CD14-positive monocyte (primary cell): ENCODE measurements at places on chromosomes 11 and 22. TPM values are rescaled to one million over a fixed set of nuclear protein-coding genes. Genes with fewer than 3 reads are reported as not detected.

- no peaks in the 10 kb centered on the region for H3K27me3 ChIP-seq
- H3K4me3 ChIP-seq, result no peak overlapping the region
- H3K27ac ChIP-seq, result no peak overlapping the region
- H3K4me1 ChIP-seq, result peaks cover 11% of the 10 kb centered on the region
Measured at GRCh38 chr11:44873537-44873936, 77.1 kb downstream of the TP53I11 start.

The JAM3 gene
- 0.25 TPM for polyA plus RNA-seq

GRCh38 chr22:46364341-46365165, 29.0 kb downstream of the TRMU start:
- H3K27ac ChIP-seq, result no peak overlapping the region
- no peak overlapping the region for H3K4me3 ChIP-seq
- H3K4me1 ChIP-seq, result no peaks in the 10 kb centered on the region
- no peak for DNase-seq
- H3K36me3 ChIP-seq, result no peaks in the 10 kb centered on the region
- H3K27me3 ChIP-seq, result no peaks in the 10 kb centered on the region

DNA sequence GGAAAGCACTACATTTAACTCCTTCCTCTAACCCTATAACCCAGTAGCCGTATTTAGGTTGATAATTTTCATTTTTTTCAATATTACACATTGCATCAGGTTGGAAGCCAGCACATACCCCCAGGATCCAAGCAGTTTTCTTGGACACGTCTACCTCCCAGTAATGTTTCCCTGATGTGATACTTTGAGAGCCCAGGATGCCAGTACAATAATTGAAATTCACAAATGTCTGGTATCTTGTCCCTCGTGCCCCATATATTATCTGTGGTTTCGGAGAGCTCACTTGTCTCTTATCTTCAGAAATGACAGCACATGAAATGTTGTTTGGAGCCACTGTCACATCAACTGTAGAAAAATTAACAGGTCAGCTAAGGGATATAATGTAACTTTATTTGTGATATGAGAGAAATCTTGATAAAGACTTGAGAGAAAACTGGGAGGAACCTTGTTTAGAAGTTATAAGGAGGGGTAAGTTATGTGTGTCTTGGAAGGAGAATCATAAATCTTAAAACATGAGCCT, 19.8 kb downstream of the TRIM5 start:
- no peak overlapping the region for H3K4me3 ChIP-seq
- no peak overlapping the region for H3K27ac ChIP-seq
- H3K36me3 ChIP-seq, result peaks cover 82% of the 10 kb centered on the region
- H3K4me1 ChIP-seq, result no peaks in the 10 kb centered on the region
- H3K27me3 ChIP-seq, result no peaks in the 10 kb centered on the region

The CASP5 gene
- polyA plus RNA-seq, result 2.3 TPM

DNA sequence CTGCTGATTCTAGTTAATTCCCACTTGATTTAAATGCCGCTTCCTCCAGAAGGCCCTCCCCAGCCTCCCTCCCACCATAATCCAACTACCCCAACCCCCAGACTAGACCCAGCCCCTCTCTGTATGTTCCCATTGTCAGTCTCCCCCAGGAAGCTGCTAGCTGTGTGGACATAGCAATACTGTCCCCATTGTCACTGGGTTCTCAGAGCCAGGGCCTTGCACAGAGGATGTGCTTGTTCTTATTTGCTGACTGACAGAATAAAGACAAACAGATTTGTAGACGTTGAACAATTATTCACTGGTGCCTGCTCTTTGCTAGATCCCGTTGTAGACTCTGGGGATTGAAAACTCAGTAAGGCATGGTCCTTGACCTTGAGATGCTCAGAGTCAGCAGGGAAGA, 45.7 kb upstream of the NAV2 start:
- DNase-seq, result no peak
- H3K27ac ChIP-seq, result no peak overlapping the region
- peaks cover 13% of the 10 kb centered on the region for H3K4me1 ChIP-seq
- no peaks in the 10 kb centered on the region for H3K36me3 ChIP-seq

DNA sequence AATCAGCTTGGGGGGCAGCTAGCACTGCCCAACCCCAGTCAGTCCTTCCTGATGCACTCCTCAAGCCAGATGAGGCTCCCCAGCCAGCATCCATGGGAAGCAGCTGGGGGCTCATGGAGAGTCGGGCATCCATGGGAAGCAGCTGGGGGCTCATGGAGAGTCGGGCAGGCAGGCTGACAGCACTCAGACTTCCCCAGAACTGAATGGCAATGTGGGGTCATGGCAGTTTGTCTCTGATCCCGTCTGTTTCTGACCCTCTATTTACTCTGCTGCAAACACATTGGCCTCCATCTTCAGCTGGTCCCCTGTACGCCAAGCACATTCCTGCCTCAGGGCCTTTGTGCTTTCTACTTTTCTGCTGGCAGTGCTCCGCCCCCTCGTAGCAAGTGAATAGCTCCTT, 314.8 kb downstream of the NTM start:
- no peaks in the 10 kb centered on the region for H3K36me3 ChIP-seq
- no peak for DNase-seq
- H3K27me3 ChIP-seq, result no peaks in the 10 kb centered on the region
- no peaks in the 10 kb centered on the region for H3K4me1 ChIP-seq

DNA sequence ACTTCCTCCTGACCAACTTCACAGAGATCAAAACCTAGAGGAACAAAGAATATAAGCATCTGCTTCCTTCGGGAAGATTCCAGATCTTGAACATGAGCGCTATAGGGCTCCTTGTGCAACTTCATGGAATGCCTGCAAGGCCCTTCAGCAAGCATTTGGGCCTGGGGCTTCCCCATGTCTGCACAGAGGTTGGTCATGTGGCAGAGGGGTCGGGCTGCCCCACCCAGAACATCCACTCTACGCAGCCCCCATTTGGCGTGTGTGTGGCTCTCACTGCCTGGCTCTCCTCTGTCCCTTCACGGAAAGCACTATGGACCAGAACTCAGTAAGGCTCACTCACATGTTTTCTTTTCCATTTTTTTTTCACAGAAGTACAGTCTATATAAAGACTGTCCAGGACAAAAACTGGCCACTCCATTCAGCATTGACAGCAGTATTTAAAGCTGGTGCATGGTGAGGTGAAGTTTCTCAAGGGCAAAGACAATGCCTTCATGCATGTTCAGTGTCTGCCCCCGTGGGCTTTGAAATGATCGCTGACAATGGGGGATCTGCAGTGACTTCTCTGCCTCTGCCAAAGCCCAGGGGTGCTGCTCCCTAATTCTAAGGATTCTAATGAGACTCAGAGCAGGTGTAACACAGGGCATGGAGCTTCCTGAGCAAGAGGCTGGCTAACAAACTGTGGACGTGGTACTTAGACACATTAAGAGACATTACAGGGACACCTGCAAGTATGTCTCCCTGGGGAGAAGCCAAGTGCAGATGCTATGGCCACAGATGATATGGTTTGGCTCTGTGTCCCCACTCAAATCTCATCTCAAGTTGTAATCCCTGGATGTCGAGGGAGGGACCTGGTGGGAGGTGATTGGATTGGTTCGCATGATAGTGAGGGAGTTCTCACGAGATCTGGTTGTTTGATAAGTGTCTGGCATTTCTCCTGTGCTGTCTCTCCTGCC, 66.5 kb upstream of the PITPNB start:
- H3K36me3 ChIP-seq, result no peaks in the 10 kb centered on the region
- H3K27ac ChIP-seq, result no peak overlapping the region
- H3K27me3 ChIP-seq, result no peaks in the 10 kb centered on the region
- H3K4me1 ChIP-seq, result no peaks in the 10 kb centered on the region

DNA sequence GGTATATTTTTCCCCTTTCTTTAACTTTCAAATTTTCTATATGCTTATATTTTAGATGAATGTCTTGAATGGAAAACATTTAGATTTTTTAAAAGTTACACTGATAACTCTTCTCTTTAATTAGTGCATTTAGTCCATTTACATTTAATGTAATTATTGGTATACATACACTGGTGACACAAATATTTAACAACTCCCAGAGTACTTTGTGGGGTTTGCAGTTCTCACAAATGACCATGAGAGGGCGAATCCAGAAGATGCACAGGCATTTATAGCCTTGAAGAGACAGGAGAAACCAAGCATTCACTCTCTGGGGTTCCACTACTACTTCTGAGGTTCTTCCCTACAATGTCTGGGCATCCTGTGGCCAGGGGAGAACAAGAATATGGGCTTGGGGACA, 125.1 kb downstream of the TIMP3 start:
- H3K27me3 ChIP-seq, result peaks cover 5% of the 10 kb centered on the region
- no peaks in the 10 kb centered on the region for H3K36me3 ChIP-seq
- H3K4me3 ChIP-seq, result no peak overlapping the region
- H3K27ac ChIP-seq, result no peak overlapping the region

The BIK gene
- 3.1 TPM for polyA plus RNA-seq

DNA sequence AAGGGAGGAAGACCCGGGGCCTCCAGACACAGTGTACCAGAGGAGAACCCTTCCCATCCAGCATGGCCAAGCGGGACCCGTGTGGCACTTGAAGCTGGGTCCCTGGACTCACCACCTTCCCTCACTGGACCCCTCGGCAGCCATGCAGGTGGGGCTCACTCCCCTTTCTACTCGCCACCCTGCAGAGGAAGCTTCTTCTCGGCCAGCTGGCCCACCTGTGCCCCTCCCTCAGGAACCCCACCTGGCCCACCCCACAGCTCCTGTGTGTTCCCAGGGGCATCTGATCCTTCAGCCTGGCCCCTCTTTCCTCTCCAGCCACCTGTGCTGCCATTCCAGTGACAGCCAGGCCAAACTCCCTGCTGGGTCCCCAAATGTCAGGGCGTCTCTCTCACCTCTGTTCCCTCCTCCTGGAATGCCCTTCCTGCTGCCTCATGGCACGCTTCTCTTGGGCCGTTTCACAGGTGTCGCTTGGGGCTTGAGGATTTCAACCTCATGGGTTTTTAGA, 38.0 kb downstream of the IGF2 start:
- no peak for DNase-seq
- no peaks in the 10 kb centered on the region for H3K4me1 ChIP-seq
- H3K27me3 ChIP-seq, result no peaks in the 10 kb centered on the region
- H3K27ac ChIP-seq, result no peak overlapping the region

DNA sequence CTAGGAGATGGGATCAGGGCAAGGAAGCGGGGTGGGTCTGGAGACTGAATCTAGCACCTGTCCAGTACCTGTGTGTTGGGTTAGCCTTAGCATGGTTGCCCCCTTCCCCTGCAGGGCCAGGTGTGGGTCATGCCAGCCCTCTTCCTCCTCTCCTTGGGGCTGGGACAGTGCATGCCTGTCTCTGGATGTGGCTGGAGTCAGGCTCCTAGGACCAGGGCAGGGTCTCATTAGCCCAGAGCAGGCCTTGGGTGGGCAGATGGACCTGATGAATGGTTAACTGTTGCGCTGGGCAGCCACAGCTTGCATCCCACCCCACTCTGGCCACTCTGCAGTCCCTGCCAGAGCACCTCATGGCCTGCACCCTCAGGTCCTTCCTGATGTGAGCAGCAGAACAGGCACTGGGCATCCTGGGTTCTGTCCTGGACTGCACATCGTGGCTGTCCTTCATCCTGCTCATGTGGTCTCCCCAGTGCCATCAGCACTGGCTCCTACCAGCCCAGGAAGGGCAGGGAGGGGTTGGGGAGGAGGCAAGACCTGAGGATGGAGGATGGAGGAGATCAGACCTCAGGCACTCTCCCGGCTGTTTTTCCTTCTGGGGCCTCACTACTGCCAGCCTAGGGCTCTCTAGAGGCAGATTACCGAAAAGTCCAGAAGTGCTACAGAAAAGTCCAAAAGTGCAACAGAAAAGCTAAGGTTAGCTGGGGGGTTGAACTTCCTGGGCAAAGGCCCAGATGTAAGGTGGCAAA, 12.8 kb upstream of the CHRM1 start:
- no peak overlapping the region for H3K4me3 ChIP-seq
- H3K4me1 ChIP-seq, result no peaks in the 10 kb centered on the region
- H3K27me3 ChIP-seq, result peaks cover 16% of the 10 kb centered on the region
- no peaks in the 10 kb centered on the region for H3K36me3 ChIP-seq
- H3K27ac ChIP-seq, result no peak overlapping the region
- no peak for DNase-seq

DNA sequence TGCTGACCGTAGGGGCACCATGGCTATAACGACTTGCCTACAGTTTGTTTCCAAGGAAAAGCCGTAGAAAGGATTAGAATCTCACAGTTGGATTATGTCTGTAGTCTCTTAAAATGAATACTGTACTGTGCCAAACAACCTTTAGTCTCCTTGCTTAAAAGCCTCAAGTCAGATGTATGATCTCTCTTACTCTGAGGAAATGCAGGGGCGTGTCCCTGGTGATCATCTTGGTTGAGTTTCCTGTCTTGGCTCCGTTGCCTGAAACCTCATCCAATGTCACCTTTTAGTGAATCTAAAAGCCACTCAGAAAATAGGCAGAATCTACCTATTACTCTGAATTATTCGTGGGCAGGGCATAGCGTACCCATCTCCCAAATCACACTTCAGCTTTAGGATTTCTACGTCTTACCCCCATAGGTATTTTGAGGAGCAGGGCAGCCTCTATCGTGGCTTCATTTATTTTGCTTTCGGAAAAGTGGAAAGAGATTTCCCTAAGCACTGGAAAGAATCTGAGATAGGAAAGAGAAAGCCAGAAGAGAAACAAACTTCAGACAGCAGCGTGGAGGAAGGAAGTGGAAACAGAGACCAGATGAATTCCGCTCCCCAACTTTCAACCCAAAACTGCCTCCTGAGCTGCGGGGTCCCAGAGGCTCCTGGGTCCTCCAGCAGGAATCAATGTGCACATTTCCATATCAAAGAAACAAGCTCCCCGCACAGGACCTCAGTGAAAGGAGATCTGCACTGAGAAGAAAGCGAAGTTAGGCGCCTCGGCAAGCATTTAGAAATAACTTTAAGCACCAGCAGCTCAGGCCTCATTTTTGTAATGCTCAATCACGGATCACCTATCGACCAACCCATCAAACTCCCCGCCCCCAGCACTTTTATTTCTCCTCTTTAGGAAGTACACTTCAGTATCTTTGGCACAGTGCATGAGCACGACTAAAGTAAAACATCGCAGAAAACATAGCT, 245.8 kb downstream of the ETS1 start:
- H3K4me1 ChIP-seq, result no peaks in the 10 kb centered on the region
- H3K27ac ChIP-seq, result no peak overlapping the region
- no peaks in the 10 kb centered on the region for H3K36me3 ChIP-seq
- H3K27me3 ChIP-seq, result no peaks in the 10 kb centered on the region
- no peak for DNase-seq
